HL-60 (cell line): ENCODE measurements at places on chromosomes 7 and 10.
A peak's percentile ranks its signal among the peaks of the same experiment; 100 is the strongest.

DNA sequence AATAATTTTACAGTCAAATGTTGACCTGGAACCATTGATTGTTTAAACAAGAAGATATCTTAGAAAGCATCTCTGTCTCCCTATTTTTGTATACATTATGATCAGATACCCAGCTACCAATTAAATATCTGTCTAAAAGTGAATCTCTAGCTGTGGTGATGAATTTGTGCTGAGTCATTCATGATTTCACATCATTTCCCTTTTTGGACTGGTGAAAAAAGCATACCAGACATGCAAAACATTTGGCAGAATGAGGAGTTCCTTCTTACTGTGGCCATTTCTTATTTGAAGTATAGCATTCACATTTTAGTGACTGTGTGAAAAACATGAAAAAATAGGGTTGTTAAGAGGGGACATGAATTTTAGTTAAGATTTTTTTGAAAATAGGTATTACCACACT is 98.0 kb upstream of the GATA3 start:
- DNase-seq = peak; percentile 2

- DNase-seq = no peak
Measured at GRCh38 chr10:71143170-71143569, 69.2 kb upstream of the UNC5B start.

- DNase-seq = no peak
Measured at GRCh38 chr10:100621360-100622205, 85.8 kb downstream of the HIF1AN start.

GRCh38 chr7:132065989-132066603 is 509.7 kb upstream of the PODXL start:
- DNase-seq = no peak

DNA sequence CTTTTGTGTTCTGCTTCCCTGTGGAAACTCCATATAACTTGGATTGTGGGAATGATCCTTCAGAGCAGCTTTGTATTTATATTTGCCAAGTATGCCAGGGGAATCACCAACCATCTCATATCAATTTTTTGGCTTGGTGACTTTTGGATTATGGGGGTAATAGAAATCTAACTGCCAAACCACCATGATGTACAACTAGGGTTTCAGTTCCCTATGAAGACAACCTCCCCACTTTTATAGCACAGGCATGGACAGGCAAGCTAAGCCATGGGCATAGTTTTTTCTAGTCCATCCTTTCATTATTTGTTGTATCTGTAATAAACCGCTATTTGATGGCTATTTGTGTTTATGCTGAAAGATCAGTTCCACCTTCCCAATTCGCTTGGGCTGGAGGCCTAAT is 17.7 kb downstream of the NPY start:
- no peak for DNase-seq

- DNase-seq = no peak
Measured at GRCh38 chr10:125144206-125144605, 16.2 kb downstream of the CTBP2 start.

DNA sequence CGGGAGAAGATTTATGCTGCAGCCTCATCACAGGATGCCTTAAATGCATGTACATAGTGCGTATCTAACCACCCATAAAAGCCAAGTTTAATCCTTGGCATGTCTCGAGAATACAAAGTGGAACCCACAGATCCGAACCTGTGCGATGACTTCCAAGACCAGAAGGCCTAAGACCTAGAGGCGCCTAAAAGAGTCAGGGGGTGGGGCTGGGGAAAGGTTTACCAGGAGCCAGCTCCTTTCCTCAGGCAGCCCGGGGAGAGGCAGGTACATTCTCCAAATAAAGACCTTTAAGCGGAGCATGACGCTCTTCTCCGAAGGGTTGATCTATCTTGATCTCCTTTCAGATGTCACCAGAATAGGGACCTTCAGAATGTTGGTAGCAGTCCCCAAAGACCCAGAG is 9.7 kb downstream of the SP8 start:
- no peak for DNase-seq

GRCh38 chr7:50495746-50496145 is 45.6 kb upstream of the FIGNL1 start:
- DNase-seq = no peak

GRCh38 chr7:45157653-45158401 is at the start of gene RAMP3:
TSS of gene RAMP3 (plus strand) at chr7:45157791. CDS start at chr7:45157829, 38 bp downstream.
- no peak for DNase-seq

GRCh38 chr7:1536743-1537534 is 6.4 kb downstream of the MAFK start:
- DNase-seq = no peak

GRCh38 chr7:137110535-137110934 is 233.0 kb downstream of the PTN start:
- no peak for DNase-seq

GRCh38 chr10:112412696-112413095 is 34.0 kb downstream of the ZDHHC6 start:
- no peak for DNase-seq

GRCh38 chr10:104809288-104810090 is 168.4 kb downstream of the SORCS3 start:
- no peak for DNase-seq

GRCh38 chr10:18179891-18180290 is 39.7 kb downstream of the CACNB2 start:
- DNase-seq = no peak

- no peak for DNase-seq
Measured at GRCh38 chr10:25024528-25024927, 8.1 kb downstream of the THNSL1 start.

GRCh38 chr10:75435291-75435690 is 3.9 kb downstream of the LRMDA start:
- no peak for DNase-seq

GRCh38 chr7:82131215-82131614 is 312.4 kb downstream of the CACNA2D1 start:
- DNase-seq = no peak
